ENCODE measurements at places on chromosomes 5 and 9.

GRCh38 chr5:77645158-77645994, 6.9 kb upstream of the OTP start:
- DNase-seq, result peak; percentile 79

- no peak for DNase-seq
Measured at GRCh38 chr5:107040907-107041306, 629.8 kb downstream of the EFNA5 start.

GRCh38 chr9:6955251-6955921, 197.6 kb downstream of the KDM4C start:
- DNase-seq, result no peak

DNA sequence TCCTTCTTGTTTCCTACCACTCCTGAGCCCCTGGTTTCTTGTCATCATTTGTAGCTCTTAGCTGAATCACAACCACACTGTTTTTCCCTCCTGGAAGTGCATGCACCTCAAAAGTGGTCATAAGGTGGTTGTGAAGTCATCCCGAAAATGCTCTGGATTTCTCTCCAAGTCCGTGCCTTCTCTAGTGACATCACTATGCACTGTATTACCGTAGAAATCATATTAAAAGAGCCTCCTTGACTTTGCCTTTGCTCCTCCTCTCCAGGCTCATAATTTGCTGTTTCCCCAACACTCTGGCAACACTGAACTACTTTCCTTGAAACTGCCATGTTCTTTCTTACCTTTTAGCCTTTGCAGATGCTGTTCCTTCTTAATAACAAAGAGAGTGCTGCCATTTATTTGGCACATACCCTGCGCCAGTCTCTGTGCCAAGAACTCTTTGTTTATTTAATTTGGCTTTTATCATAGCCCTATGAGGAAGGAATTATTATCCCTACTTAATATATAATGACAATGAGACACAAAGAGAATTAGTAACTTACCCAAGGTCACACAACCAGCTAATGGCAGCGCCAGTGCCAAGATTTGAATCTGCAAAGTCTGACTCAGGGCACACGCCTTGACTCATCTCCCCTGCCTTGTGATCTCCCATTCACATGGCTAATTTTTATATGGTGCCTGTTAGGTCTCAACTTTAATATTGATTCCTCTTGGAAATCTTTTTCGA, 115.4 kb downstream of the KIF4B start:
- no peak for DNase-seq

DNA sequence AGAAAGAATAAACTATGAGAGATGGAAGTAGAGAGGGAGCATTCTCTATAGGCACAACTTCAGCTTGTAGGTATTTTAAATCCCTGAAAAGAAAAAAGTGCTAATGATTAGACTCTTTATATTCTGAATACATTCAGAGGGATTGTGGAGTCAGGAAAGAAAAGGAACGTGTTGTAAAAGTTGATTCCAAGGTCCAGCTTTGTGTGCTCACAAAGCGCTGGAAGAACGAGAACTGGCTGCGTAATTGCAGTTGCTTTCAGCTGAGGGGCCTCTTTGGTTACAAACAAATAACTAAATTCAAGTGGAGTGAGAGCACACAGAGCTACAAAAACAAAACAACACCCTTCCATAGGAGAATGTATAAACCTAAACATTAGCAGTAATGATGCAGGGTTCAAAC, 1040.4 kb upstream of the WWC1 start:
- DNase-seq, result no peak

DNA sequence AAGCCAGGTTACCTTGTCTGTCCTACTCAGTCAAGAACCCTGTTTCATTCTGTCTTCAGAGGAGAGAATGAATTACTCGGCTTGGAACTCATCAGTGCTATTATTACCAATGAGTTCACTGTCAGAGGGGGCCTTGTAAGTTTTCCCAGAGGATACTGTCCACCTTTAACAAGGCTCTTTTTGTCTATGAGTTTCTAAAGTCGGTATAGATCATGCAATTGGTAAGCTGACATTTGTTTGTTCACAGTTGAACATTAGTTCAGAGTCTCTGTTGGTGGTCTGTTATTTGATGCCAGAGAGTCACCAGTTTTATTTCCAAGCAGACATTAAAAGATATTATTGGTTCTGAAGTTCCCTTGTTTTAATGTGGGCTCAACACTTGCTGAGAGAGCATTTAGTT, 58.1 kb upstream of the DHFR start:
- DNase-seq, result no peak

DNA sequence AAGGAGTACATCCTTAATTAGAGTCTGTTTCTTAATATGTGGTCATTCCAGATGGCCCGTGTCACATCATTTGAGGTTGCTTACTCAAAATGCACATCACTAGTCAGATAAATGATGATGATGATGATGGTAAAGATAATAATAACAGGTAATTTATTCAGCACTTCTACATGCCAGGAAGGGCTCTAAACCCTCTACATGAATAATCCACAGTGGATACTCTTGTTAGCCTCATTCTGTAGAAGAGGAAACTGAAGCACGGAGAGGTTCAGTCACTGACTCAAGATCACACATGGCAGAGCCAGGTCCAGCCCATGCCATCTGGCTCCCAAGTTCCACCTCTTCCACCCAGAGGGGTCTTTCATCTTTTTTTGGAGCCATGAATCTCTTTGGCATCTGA, 11.7 kb downstream of the SH3PXD2B start:
- no peak for DNase-seq

DNA sequence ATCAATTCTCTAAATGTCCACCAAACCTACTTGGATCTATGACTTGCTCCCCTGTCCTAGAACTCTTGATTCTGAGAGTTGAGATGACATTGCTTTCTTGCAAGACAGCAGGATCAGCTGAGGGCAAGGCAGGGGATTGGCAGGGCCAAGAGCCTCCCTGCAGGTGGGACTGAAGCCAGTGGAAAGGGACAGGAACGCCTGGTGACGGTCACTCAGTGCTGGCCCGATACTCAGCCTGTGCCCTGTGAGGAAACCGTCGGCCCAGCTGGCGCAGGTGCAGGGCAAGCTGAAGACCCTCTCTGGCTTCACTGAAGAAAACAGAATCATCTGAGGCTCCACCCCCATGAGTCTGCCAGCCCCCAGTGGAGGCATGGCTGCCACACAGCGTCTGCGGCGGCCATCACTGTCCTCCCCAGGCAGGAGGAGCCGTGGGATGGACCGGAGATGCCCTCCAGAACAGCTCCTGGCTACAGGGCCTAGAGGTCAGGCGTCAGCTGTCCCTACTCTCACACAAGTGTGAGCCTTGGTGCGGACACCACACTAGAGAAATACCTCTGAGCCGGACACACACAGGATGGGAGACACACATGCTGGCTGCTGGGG, 14.7 kb downstream of the UBAC1 start:
- DNase-seq, result no peak

- DNase-seq, result no peak
Measured at GRCh38 chr5:55626790-55627189, 85.3 kb downstream of the SLC38A9 start.

- no peak for DNase-seq
Measured at GRCh38 chr9:16202914-16203728, 650.3 kb downstream of the CCDC171 start.

DNA sequence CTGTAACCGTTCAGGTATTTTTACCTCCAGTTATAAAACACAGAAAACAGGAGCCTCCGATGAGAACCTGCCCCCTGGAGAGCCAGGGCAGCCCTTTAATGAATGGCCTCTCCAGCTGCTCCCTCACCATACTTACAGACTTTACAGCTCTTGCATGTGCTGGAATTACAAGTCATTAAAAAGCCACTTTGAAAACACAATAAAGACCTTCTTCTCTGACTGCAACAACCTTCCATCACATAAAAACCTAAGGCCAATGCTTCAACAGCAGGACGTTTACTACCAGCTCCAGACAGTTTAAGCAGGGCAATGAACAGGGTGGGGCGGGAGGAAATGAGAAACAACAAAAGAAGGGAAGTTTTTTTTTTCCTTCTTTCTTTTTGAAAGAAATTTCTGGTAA, 213.8 kb downstream of the MLLT3 start:
- no peak for DNase-seq

- no peak for DNase-seq
Measured at GRCh38 chr9:114011313-114011712, 66.8 kb downstream of the AMBP start.

DNA sequence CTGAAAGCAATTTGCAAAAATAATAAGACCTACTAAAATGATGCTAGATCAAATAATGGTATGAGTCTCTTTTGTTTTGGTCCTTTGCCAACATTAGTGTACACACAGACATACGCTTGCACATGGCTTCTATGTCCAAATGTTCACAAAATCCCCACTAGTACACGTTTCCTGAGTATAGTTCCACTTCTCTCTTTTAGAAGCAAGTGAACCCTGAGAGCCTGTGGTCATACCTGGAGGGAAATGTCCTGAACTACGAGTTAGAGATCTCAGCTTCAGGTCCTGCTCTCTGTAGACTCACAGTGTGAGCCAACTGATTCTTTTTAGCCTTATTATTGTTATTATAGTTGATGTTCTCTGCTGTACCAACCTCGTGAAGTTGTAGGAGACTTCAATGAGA, 47.3 kb upstream of the ACTBL2 start:
- DNase-seq, result no peak

GRCh38 chr5:160938532-160938931, 86.5 kb upstream of the ATP10B start:
- DNase-seq, result no peak

- DNase-seq, result no peak
Measured at GRCh38 chr5:126133424-126133823, 289.8 kb upstream of the GRAMD2B start.

DNA sequence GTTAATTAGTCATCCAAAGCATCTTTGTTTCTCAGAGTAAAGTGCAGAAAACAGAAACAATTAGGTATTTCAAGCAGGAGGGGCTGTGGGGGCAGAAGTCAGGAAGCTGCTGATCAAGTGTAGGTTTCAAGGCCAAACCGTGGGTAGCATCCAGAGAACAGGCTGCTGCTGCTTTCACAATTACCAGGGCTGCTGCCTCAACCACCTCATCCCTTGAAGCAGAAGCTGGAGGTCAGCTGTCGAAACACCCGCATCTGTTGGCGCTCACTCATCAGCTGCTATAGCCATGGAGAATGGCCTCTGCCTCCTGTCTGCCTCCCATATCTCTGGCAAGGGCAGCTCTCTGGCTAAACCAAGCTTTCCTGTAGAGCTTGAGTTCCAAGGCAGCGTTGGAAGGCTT, 122.9 kb upstream of the OSMR start:
- DNase-seq, result no peak

DNA sequence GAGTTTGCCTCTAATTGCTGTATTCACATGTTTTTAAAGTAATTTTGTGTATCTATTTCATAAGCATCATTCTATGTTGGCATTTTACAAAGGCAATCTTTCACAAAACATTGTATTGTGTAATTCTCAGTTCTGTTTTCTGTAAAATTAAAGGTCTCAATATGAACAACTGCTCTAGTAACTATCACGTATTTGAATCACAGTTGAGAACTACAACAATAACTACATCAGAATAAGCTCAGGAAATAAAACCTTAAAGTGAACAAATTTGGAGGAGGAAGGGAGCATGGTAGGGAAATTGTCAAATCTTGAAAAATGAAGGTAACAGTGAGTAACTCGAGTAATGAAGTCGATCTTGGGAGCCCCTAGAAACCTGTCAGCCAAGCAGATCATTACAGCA, 22.5 kb upstream of the CAMK4 start:
- DNase-seq, result no peak
